ENCODE measurements at places on chromosomes 7 and 10.

GRCh38 chr10:48389272-48389671, 82.8 kb downstream of the MAPK8 start:
- no peak for DNase-seq

GRCh38 chr10:14995964-14996565, 36.9 kb downstream of the MEIG1 start:
- no peak for DNase-seq

DNA sequence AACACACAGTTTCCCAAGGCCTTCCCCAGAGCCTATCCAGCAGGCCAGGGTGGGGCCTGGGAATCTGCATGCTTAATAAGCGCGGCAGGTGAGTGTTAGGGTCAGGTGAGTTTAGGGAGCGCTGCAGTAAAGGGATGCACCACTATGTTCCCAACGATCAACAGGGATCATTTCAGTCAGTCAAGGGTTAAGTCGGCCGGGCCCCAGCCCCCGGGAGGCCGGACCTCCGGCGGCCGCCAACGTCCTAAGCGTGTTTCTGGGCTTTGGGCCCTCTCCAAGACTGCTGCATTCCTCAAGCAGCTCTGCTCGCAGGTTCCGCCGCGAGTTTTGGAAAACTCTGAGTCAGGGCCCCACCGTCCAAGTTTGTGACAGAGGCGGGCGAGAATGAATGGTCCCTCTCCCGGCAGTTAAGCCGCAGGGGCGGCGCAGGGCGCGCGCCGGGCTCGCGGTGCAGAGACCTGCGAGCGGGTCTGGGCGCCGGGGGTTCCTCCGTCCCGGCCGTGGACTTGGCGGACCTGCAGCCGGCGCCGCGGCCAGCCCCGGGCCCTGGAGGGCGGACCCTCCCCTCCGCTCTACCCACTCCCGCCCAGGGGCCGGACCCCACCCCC, 81.6 kb downstream of the ARHGAP22 start:
- peak; percentile 69 for DNase-seq

DNA sequence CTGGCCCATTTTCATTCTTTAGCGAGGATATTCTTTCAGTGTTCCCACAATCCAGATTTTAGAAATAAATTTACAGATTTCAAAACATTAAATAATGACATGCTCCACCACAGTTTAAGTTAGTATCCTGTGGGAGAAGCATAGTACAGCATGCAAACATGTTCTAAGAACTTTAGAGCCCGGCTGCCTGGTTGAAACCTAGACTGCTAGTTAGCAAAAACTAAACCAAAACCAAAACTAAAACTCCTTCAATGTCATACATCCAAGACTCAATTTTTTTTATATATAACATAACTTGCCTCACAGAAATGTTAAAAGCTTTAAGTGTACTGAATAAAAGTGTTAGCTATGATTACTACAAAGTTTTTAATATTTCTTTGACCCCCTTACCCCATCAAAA, 17.0 kb downstream of the TRA2A start:
- DNase-seq, result no peak

DNA sequence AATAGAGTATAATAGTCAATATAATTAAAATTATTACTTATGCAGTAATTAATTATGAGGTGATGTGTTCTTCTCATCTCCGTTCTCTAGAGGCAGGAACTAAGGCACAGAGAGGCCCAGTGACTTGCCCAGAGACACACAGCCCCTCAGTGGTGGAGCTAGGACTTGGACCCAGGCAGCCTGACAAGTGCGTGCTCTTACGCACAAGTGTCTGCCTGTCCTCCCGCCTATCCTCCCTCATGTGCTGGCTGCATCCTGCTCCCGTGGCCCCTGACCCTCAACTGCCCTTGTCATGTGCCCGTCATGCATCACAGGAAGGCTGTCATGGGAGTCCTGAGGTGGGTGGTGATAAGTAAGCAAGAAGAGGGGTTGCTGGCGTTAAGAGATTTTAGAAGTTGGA, 14.3 kb downstream of the IL2RA start:
- DNase-seq, result no peak

DNA sequence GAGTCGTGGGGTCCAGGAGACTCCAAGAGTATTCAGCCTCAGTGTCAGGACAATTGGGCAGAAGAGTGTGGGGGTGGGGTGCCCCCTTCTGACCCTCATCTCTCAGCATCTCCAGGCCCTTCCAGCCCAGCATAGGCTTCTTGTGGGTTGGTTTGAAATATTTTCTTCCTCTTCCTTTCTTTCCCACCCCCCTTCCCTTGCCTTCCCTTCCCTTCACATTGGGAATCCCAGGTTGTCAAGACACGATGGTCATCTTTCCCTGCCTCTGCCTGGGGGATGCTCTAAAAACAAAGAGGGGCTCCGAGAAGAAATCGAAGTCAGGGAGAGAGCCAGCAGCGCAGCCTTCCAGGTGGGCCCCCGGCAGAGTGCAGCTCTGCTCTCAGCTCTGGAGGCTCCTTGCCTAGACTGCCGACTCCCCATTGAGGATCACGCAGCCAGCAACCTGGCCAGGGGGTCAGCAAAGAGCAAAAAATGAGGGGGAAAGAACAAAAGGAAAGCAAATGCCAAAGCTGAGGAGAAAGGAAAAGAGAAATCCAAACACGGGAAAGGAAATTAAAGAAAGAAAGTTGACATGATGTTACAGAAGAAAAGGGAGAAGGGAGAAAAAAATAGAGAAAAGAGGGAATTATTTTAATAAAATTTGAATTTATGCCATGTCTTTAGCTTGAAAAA, 1.5 kb downstream of the PAX2 start:
- no peak for DNase-seq

DNA sequence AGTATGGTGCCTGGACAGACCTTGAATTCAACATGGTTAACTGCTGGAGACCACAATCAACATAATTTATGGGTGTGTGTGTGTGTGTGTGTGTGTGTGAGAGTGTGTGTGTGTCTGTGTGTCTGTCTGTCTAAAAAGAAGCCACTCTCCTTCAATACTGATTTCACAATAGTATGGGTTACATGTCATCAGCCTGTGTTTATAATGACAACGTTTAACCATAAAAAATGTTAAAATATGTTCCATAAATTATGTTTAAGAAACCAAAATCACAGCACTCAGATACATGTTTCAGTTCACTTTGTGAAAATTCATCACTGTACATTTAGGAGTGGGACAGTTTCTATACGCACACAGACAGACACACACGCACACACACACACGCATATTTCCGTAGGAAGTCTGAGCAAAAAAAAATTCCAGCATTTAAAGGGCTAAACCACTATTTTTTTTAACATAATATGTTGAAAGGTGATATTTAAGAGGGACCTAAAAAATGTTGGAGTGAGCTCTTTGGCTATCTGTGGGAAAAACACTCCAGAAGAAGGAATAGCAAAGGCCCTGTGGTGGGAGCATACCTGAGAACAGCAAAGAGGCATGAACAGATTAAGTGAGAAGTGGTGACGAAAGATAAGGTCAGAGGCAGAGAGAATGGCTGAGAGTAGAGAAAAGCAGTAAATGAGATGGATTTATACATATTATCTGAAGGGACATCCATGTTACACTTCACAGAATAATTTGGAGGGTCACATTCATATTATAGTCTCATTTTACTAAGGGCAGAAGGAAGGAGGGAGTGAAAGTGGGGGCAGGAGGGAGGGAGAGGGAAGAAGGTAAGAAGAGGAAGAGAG, 10.9 kb downstream of the PDZD8 start:
- no peak for DNase-seq

DNA sequence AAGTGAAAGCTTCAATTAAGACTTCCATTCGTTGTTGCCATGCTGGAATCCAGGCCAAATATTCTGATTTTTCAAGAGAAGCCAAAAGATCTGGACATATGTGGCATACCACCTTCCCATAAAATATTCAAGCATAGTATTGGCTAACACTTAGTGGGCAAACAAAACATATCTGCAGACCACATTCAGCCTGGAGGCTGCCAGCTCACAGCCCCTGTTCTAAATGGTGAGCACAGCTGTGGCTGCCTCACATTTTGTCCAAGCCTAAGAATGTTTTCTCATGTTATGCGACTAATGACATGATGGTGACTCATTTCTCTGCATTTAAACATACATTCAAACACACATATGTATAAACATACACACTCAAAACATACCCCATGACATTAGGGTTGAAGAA, 10.6 kb upstream of the CALU start:
- peak; percentile 27 for DNase-seq

- peak; percentile 28 for DNase-seq
Observed at GRCh38 chr7:16071246-16071857, 350.0 kb downstream of the CRPPA start.

GRCh38 chr7:114823290-114823689, 98.6 kb upstream of the MDFIC start:
- no peak for DNase-seq

DNA sequence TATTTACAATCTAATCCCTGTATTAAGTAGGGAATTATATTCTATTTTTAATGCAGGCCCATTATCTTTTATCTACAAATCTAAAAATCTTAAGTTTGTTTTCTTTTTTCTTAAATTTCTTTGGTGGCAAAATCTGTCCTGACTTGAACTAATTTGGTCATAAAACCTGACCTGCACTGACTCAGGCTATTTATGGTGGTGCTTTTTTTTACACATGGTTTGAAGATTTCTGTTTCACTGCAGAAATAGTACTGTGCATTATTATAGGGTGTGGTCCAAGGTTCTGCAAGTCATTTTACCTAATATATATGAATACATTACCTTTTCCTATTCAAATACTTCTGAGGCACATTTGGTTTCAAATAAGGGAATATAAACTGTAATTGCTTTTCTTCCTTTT, 137.0 kb downstream of the CD36 start:
- DNase-seq, result no peak

DNA sequence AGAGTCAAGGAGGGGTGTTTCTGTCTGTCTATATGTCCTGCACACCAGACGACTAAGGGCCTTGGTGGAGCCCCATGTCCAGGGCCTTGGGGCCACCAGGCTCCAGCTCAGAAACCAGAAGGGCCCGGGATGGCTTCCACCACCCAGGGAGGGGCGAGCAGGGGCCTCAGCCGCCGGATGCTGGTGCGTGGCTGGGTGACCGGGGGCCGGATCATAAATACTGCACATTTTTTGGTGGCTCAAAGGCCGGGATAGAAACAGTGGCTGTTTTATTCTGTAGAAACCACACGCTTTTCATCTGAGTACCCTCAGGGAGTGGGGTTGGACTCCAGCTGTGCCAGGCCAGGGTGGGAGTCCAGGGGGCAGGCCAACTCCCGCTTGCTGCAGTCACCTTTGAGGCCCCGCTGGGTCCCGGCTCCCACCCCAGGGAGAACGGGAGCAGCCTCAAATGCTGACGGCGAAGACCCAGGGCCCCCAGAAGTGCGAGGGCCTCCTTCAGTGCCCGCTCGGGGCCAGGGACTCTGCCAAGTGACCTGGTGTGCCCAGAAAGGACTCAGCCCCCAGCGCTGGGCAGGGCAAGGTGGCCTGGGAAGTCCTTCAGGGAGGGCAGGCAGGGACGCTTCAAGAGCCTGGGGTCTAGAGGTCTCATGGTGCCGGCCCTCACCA, 28.2 kb downstream of the PDGFA start:
- no peak for DNase-seq

DNA sequence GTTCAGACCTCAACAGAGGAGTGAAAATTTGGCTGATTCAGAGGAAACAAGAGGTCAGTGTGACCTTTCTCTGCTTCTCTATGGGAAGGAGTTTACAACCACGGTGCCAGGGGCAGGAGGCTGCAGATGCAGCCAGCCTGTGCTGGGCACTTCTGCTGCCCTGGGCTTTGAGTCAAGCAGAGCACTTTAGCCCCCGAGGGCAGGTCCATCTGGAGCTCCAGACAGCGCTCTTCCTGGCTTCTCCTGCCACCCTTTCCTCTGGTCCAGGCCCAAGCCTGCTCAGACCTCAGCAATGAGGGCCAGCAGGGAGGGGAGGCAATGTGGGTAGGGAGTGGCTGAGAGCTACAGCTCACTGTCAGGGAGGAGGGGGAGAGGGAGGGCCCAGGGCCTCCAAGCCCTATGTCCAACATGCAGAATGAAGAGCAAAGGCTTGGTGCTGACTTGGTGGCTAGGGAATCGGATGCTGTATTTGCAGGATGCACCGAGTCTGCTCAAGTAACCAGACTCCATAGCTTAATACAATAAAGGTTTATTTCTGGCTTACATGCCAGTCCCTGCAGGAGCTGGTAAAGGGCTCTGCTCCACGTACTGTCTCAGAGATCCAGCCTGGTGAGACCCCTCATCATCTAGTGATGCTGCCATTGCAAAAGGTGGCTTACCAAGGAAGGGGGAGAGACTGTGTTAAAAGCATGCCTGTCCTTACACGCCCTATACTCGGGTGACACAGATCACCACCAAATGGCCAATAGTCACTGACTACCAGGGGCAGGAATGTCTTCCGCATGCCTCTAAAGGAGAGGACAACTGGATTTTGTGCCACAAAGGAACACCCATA, 481.6 kb downstream of the RPS24 start:
- no peak for DNase-seq

DNA sequence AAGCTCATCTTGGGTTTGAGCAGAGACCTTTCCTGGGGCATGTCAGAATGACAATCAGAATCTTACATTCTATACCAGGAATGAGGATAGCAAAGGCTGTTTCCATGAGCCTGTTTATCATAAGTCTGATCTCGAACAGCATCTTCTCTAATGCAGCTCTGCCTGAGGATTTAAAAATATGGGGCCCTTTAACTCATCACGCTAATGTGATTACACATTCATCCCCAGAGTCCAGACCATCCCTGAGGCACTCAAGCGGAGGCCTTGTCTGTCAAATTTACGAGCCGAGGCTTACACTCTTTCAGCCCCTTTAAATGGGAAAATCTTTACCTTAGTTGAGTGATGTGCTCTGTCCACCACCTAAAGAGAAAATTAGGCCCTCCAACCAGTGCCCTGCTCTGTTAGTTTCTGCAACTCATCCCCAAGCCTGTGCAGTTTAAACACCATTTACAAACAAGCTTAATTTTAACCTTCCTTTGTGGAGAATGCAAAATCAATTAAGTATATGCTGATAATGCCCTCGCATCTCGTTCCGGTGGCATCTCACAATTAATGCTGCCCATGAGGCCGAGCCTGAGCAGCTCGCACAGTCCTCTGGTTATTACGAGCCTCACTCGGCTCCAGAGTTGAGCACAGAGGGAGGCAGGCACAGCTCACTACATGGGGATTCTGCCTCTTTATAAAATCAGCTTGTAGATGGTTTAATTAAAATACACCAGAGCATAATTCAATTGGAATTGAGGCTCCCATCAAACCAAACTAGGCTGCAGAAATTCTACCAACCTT, 16.0 kb downstream of the CHST15 start:
- no peak for DNase-seq

DNA sequence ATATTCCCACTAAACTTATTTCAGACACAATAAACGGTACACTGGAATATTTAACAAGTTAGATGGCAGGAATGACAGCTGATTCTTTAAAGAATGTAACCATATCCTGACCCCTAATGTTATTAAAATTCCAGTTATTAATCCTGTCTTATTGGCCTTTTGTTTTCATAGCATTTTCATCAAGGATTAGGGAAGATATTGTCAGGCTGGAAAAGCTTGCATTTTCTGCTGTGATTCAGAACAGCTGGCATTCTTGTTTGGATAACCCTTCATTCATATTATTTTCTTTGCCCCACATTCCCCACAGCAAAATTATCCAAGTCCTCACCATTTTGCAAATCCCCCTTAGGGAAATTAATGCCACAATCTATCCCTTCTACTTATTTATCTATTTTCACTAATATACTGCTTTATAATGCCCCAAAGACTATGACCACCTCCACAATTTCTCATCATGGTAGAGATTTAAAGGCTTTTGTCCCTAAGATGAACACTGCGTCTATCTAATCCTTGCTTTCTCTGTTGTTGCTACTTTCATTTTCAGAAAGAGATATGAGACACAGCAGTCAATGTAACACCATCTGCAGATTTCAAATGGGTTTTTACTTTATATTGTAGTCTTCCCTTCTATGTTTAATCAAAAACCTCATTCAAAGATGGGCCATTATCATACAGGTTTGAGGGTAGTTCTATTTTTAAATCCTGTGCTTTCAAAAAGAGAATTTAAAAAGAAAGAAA, 475.1 kb downstream of the PARD3 start:
- no peak for DNase-seq
